Right hindlimb (tissue), 1 donor: ENCODE measurements at places on chromosomes 2 and 18.

DNA sequence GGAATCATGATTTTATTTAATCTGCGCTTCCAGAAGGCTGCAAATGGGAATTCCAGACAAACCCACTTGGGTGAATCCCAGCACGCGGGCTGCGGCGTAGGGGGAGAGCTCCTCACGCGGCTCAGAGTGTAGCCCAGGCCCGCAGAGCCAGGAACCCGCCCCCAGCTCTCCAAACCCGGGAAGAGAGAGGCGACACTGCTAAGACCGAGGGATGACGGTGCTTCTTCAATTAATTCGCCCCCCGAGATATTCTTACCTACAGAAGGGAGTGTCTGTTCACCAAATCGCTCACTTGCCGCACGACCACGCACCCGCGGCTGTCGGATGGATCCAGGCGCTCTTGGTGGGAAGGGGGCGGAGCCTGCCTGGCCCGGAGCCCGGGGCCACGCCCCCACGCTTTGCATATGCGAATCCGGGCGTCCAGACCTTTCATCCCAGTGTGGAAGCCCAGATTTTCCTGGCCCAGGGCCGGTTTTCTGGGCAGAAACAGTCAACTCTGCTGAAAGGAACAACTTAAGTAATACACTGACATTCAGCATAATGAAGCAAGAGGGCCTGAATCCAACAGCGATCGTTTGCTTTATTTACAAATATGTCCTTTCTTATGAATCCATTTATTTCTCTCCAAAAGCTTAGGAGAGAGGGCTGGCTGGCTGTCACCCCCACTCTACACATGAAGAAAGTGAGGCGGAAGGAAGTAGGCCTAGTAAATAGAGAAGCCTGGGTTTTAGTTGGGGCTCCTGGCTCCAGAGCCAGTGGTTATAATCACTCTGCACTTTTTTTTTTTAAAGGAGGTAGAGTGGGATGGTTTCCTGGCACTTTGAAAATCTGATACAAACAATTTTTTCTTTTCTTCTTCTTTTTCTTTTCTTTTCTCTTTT, at the start of gene SLC19A3:
SLC19A3 (minus strand) TSS at position 342 of the 881 bp plus-strand sequence. CDS start 15,710 bp downstream, outside the sequence.
- peak; percentile 96 for DNase-seq

- no peak for DNase-seq
Observed at GRCh38 chr2:5322396-5322795, 369.8 kb upstream of the SOX11 start.

DNA sequence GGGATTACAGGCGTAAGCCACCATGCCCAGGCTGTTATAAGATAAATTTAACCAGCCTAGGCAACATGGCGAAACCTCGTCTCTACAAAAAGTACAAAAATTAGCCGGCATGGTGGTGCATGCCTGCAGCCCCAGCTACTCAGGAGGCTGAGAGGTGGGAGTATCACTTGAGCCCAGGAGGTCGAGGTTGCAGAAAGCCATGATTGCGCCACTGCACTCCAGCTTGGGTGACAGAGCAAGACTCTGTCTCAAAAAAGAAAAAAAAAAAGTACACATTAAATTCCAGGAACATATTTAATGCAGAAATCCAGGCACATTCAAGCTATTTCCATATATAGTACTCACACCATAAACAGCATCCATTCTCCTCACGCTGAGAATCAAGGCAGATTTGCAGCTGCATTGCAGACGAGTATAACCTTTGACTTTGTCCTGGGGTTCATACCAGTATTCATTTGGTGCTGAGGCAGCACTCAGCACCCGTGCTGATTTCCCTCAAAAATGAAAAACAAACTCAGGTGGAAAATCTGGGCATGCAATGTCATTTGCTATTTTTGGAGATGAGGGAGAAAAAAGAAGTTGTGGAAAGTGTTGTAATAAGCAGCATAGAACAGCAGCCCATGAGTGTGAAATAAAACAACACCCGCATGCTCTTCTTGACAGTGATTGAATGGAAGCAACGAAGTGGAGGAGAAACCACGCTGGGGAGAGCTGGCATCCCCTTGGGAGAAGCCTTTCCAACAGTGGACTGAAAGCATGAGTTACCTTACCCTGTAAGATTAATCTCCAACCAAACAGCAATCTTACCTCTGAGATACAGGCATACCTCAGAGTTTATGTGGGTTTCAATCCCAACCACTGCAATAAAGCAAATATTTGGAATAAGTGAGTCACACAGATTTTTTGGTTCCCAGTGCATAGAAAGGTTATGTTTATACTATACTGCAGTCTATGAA, 46.8 kb upstream of the ANXA4 start:
- DNase-seq: no peak

GRCh38 chr2:210267698-210268097, 42.5 kb upstream of the ACADL start:
- no peak for DNase-seq

GRCh38 chr2:160232905-160233475, 32.9 kb upstream of the ITGB6 start:
- DNase-seq: no peak

DNA sequence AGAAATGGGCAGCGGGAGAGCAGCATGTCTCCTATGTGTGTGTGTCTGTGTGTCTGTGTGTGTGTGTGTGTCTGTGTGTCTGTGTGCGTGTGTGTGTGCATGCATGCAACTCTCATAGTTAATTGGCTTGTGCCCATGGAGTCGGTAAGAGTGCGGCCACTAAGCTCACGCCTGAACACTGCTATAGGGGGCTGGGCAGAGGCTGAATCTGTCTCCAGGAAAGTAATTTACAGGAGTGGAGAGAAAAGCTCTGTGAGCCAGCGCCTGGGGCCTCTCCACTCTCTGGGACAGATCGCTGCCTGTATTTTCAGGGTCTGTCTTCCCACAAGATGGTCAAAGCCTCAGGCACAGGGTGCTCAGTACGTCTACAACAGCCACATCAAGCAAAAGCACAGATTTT, 553.4 kb downstream of the TNS1 start:
- no peak for DNase-seq

DNA sequence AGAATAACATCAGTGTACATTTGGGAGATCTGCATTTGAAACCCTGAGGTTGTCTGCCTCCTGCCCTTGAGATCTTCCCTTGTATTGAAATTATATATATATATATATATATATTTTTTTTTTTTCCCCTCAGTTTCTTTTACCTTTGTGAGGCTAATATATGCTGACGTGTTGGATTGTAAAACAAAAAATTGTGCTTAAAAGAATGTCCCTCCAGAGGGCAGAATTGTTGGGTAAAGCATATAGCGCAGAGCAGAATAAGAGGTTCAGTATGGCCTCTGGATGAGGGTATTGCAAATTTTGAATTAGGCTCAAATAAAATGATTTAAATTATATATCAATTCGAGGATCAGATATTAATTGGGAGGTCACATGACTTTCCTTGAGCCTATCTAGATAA, 12.4 kb downstream of the NABP1 start:
- DNase-seq: no peak

DNA sequence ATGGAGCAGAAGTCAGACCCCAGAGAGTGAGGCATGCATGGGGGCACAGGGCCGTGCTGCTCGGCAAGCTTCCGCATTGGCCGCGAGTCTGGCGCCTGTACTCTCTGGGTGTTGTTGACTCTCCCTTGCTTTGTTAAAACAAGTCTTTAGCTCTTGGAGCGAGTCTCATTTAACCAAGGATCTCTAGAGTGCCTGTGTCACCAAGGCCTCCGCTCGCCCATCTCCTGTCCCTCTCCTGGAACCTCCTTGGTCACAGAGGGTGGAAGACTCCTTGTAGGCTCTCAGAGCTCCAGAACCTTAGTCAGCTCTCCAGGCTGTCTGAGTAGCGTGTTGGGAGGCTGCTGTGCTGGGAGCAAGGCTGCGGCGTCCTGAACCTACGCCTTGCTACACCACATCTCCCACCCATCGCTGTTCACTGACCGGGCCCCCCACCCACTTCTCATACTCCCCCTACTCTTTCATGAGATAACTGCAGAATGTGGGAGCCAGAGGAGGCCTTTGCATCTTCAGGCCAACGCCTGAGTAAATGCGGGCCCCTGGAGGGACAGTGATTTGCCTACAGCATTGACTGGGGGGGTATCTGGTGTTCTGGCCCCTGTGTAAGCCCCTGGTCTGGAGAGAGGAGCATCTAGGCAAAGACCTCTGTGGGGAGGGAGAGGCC, 66.1 kb downstream of the CIB4 start:
- no peak for DNase-seq

- DNase-seq: no peak
Observed at GRCh38 chr2:128069769-128070168, 21.2 kb upstream of the UGGT1 start.

GRCh38 chr2:59882279-59882678, 671.2 kb downstream of the BCL11A start:
- no peak for DNase-seq

DNA sequence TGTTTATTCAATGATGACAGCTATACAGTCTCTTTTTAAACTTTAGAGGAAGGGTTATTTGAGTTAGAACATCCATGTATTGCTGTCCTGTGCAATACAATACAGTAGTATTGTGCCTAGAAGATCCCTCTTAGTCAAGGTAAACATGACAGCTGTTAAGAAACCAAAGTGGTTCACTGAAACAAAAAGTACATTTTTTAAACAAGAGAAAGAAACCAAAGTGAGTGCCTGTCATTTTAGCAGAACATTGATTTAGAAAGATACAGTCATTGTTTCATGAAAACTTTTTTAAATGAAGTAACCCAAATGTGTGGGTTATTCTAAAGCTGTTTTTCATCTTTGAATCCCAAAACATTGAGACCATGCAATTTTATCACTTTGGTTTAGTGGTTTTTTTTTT, 15.5 kb downstream of the ITPRID2 start:
- no peak for DNase-seq

GRCh38 chr18:3179430-3180089, 40.2 kb downstream of the MYOM1 start:
- peak; percentile 72 for DNase-seq

DNA sequence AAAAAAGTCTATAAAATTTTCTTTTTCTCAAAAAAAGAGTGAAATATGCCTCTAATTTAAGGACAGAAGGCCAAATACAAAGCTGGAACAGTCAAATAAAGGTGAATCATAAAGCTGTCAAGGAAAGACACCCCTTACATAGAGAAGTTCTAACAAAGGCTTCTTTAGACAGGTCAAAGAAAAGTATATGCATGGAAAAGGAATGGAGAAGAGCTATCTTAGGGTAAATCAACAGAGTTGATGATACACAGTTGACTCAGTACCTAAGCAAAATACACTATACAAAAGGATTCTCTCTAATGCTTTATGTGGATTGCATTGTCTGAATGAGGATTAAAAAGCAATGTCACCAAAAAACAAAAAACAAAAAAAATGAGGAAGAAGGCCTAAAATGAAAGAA, 214.8 kb downstream of the TXNL1 start:
- no peak for DNase-seq

GRCh38 chr2:169366066-169366465, 3.7 kb upstream of the LRP2 start:
- no peak for DNase-seq

GRCh38 chr2:239310401-239311061, 90.3 kb downstream of the HDAC4 start:
- DNase-seq: no peak

DNA sequence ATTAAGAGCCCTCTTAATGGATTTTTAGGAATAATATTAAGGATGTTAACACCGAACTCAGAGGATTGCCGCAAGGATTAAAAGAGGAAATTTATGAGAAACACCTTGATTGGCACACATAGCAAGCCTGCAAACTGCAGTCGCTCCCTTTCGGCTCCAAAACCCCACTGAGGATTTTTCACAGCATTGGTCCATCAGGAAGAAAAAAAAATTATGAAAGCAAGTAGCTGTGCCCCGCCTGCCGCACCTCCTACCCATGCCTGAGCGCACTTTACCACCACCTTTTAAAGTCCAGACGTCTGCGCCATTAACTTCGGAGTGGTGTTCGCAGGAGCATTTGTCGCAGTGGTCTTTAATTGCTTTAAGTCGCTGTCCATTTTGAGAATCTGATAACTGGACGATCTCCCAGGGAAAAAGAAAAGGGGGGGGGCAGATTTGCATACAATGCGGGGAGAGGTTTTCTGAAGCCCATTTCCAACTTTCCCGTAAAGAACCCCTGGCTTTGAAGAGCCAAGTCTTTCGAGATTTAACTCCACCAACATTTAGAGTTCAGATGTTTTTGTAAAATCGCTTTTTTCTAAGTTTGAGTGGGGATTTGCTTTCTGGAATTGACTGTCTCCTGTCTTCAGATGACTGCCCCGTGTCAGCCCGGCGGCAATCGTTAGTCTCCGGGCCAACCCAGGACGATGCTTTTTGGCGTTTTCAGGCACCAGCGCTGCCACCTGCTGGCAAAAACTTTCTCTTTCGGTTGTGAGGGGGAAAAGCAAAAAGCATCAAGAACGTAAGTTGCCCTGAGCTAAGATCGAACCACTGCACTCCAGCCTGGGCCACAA, 913 bp upstream of the TRABD2A start:
- peak; percentile 80 for DNase-seq

DNA sequence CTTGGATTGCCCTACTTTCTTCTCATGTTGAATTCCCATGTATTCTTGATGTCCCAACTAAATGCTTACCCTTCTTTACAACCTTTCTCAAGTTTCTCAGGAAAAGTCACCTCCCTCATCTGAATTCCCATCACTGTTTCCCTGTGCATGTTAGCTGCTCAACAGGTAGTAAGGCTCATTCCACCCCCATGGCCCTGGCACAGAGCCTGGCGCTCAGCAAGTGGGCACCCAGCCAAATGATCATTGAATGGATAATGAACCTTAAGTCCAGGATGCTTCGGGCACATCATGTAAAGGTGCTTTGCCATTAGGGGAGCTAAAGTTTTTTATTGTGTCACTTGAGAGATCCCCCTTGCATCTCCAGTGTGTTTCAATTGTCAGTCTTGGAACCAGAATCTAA, 124.0 kb downstream of the PKP4 start:
- no peak for DNase-seq

DNA sequence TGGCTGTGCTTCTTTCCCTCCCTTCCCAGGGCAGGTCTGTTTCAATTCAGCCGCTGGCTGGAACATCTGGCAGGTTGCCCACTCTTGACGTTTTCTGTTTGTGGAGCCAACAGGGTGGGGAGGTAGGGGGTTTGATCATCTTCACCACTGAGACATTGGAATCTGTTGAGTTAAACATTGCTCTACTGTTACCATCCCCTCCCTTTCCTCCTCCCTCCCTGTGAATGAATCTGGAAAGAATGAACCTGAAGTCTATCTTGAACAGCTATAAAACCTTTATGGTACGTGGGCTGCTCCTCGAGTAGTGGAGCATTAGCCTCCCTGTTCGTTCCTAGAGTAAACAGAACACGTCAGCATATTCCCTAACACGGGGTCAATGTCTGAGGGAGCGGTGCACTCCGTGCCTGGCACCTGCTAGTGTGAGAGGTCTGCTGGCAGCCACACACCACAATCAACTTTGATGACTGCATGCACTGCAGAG, 249.9 kb upstream of the RBBP8 start:
- peak; percentile 86 for DNase-seq

DNA sequence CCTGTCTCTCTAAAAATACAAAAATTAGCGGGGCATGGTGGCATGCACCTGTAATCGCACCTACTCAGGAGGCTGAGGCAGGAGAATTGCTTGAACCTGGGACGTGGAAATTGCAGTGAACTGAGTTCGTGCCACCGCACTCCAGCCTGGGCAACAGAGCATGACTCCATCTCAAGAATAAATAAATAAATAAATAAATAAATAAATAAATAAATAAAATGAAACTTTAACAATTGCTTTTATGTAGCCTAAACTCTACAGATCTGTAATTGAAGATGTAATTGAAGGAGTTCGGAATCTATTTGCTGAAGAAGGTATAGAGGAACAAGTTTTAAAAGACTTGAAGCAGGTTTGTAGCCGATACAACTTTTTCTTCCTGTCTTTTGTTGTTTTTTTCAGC, 2.9 kb downstream of the GTF2A1L start:
- DNase-seq: no peak
